ENCODE measurements at places on chromosomes 7 and 10.

GRCh38 chr10:29424017-29424416 is 135.1 kb downstream of the LYZL1 start:
- DNase-seq, result no peak

DNA sequence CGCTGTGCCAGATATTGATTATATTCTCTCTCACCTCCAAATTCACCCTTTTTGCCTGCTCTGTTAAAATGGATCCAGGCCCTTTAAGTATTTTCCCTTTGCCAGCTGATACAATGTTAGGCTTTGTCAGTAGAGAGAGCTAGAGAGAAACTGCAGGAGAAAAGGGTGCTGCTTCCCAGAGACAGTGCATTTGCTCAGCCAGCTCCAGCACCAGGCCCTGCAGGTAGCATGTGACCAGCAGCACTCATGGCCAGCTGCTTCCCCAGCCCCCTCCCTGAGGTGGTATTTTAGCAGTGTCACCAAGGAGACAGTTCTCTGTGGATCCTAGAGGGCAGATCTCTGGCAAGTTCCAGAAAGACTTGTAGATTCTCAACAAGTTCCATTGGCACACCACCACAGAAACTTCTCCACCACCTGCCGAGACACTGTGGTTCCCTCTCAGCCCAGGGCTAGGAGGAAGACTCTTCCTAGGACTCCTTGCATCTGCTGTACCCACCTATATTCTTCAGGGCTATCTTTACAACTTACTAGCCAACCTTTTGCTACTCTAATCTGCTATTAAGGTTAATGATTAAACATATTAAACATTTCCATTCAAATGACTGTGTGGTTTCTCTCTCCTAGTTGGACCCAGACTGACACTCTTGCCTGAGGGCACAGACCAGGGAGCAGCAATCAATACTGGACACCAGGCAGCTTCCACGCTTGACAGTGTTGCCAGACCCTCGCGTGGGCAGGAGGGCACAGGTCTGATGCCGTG is 35.6 kb upstream of the ADAM12 start:
- no peak for DNase-seq

DNA sequence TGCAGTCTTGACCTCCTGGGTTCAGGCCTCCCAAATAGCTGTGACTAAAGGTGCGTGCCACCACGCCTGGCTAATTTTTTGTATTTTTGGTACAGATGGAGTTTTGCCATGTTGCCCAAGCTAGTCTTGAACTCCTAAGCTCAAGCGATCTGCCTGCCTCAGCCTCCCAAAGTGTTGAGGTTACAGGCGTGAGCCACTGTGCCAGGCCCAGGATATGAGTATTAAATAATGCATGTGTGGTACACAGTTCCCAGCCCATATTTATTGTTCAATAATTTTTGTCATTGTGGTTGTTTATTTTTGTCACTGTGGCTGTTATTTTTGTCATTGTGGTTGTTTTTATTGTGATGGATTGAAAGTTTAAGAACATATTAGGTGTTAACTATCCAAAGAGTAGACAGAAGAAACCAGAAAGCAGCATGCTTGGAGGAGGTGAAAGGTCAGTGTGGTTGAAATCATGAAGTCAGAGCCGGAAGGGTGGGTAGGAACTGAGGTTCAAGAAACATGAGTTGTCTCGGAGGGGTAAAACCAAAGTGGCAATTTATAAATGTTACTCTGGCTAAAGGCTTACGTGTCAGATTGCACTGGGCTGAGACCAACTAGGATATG is 45.0 kb downstream of the MRC1 start:
- no peak for DNase-seq

GRCh38 chr7:29989257-29989995 is at the start of gene SCRN1:
TSS of gene SCRN1 (minus strand) at chr7:29989801. CDS start at chr7:29969067, 20,734 bp downstream.
- no peak for DNase-seq

DNA sequence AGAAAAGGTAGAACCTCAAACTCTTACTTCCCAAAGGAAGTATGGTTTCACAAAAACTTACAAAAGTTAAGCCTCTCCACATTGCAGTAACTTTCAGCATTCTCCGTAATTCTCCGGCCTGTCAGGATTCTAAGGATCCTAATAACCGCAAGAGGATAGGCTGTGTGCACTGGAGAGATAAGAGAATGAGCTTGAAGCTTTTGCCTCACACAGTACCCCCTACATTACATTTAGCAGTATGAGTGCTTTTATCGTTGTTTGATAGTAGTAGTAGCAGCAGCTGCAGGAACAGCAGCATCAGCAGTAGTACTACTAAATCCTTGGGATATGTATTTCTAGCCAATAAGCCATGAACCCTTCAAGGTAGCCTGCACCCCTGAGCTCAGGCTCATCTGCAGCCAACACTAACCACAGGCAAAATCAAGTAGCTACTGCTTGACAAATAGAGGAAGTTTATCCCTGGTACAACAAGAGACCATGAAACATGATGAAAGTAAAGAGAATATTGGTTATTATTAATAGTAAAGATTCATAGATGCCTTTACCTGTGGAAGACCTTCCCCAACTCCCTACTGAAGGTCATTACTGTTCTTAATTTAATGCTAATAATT is 222.6 kb upstream of the CNTNAP2 start:
- no peak for DNase-seq

DNA sequence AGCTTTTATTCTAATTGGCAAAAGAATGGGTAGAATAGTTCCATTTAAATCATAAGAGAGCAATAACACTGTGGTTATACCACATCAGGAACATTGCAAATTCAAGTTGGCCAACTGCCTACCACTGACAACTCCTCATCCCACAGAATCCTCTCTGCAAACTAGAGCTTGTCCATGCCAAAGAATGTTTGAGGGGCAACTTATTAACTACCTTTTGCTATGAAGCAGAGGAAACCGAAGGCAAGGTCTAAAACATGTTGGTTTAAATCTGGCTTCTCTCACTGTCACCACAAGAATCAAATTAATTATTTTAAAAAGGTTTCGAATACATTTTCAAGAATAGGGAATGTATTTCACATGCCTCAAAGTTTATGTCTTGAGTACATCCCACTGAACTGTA is 36.0 kb downstream of the RHOBTB1 start:
- no peak for DNase-seq

GRCh38 chr10:968546-969199 is 19.6 kb upstream of the GTPBP4 start:
- no peak for DNase-seq

DNA sequence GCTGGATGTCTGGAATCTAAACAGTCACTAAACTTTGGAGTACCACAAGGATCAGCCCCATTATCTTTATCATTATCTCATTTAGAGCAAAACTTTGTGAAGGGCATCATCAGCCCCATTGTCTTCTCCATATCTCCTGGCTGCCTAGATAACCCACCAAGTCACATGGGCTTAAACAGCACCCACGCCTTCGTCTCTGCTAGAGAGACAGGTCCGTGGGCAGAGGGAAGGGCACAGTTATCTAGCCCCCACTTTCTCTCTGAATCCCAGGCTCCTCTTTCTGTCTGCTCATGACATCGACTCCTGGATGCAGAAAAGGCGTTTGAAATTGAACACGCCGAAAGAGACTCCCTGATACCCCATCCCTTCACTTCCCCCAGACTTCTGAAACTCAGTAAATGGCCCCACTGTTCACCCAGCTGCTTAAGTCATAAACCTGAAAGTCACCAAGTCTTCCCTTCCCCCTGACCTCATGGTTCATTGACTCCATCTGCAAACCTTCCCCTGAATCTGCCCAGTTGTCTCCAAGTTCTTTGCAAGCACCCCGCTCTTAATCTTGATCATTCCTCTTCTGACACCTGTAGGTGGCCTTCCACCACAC is 20.9 kb upstream of the PARD3 start:
- DNase-seq, result no peak

- DNase-seq, result no peak
Measured at GRCh38 chr10:122115874-122116273, 126.9 kb downstream of the TACC2 start.

DNA sequence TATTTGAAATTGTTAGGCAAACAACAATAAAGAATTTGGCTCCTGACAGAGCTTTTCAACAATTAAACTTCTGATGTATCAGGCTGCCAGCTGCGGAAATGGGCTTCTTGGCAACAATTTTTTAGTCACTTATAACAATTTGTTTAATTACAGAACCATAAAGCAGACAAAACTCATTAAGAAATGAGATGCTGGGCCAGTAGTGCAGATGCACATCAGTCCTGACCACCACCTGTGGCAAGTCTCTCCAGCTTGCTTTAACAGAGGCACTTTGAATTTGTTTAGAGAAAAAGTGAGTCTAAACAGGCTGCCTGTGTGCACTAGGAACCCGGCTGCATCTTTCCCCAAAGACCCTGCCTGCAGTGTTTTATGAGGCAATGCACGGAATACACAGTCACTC is 1124.4 kb downstream of the NXPH1 start:
- no peak for DNase-seq

DNA sequence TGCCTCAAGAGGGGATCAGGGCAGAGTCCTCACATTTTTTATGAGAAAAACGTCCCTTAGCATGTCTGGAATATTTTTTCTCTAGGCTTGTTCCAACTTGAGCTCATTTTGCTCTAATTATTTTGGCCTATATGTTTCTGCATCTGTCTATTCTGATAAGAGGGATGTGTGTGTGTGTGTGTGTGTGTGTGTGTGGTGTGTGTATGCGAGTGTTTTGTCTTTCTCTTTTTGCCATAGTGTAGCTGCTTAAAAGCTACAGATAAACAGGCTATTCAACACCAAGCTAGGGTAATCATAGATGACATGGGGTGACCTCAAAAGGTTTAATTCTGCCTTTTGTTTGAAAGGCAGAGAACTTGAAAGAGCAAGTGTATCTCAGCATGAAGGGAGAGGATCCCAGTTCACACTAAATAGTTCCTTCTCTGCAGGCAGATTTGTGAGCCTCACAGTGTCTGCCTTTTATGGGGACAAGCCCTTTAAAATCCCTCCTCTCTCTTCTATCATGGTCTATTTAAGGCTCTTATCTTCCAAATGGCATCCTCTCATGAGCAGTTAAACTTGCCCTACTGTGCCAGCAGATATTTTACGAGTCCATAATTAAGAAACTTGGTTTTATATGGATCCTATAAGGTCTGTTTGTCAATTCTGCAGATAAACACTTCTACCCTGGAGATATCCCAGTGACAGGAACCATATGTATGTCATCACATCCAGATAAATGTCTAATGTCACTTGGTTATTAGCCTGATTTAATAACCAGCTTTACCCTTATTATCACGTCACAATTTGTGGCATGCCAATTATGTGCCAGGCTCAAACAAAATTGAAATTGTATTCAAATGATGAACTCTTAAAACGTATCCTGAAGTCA is 202.9 kb upstream of the MTPN start:
- DNase-seq, result no peak

DNA sequence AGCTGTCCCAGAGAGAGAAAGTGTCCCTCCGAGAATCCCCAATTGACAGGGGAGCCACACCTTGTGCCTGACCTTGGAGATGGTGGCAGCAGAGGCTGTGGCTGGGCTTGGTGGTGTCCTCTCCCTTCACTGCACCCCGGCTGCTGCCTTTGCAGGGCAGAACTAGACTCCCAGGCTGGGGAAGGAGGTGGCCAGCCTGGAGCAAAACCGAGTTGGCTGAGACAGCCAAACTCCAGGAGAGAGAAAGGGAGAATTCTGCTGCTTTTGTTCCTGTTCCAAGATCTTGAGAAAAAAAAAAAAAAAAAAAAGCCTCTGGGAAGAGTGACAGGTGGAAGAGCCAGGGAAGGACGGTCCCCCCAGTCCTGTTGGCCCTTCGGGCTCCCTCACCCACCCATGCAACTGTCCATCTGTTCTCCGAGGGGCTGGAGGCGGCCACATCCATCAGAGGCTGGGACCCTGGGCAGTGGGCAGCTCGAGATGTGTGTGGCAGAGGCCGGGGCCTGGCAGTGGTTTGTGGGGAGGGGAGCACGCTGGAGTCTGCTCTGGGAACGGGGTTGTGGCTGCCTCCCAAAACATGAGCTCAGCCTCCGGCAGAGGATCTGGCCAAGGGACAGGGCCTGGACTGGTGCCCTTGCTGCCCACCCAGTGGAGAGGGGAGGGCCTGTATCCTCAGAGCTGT is 35.5 kb downstream of the CLIP2 start:
- no peak for DNase-seq

GRCh38 chr10:6195376-6195775 is 7.4 kb upstream of the PFKFB3 start:
- no peak for DNase-seq

DNA sequence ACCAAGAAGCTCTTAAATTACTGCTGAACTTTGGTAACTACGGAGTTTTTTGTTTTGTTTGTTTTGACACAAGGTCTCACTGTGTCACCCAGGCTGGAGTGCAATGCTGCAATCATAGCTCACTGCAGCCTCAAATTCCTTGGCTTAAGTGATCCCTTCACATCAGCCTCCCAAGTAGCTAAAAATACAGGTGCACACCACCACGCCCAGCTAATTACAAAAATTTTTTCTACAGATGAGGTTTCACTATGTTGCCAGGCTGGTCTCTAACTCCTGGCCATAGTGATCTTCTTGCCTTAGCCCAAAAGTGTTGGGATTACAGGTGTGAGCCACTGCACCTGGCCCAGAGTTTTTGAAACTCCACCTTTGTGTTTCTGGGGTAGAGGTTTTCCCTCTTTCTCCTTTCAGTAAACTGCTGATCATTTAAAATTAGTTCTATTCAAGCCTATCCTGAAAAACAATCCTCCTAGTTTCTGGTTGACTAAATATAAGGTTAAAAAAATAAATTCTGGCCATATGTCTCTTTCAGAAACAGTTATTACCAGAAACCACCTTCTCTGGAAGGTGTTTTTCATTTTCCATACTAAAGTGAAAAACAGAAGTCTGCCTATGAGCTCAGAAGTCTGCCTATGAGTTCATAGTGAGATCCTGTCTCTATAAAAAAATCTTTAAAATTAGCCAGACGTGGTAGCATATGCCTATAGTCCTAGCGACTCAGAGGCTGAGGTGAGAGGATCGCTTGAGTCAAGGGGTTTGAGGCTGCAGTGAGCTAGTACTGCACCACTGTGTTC is 63.9 kb downstream of the VOPP1 start:
- peak; percentile 42 for DNase-seq

DNA sequence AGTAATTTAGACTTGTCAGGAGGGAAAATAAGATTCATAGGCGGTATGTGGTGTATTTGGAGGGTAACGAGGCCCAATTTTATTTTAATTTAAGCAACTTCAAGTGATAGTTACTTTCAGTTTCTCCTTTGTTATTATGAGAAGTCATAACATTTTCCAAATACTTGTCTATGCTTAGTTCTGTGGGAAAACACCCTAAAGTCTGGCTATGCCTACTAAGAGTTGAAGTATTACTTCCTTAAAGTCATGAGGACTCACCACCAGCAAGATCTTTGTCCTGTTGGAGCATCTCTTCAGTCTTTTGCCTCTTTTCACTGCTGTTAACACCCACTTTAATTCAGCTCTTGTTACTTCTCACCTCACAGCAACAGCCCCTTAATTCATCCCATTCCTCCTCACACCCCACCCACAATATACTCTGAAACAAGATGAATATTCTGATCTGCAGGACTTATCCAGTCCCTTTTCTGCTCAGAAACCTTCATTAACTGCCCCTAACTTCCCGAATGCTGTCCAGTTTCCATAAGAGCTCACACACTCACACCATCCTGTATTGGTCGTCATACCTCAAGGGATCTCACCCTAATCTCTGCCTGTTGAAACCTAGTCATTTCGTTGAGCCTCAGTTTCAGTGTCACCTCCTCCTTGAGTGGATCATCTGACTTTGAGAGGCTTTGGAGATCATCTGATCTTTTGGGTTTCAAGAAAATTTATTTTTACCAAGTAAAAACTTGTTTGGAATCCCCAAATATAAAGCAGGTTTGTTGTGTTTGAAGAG is 61.3 kb downstream of the DNAH11 start:
- no peak for DNase-seq

Data from activated CD4-positive, alpha-beta T cell treated with anti-CD3 and anti-CD28 coated beads, Interleukin-2, Interleukin-4, amounts not matched to agents 100 ng/mL and 50 ng/mL, durations not matched to agents 16 hours and 8 hours (primary cell).